NCI-H226 (cell line): ENCODE measurements at places on chromosomes 2 and 18.

- DNase-seq, result no peak
Observed at GRCh38 chr2:26020231-26020640, 13.6 kb upstream of the RAB10 start.

DNA sequence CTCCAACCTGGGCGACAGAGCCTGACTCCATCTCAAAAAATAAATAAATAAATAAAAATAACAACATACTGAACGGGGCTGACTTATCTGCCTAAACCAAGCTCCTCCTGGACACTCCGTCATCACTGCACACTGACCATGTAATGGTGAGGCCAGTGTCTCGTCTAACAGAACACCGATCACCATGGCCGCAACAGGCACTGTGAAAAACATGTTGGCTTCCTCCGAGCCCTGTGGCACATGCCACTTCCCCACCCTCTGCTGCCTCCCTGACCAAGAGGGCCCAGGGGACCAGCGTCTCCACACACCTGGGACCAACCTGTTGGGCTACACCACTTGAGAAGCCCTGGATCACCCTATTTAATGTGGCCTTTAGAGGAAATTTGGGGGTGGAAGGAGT, 33.9 kb downstream of the ZNF516 start:
- DNase-seq, result no peak

GRCh38 chr2:70087702-70088597, 673 bp downstream of the PCBP1 start:
- DNase-seq, result peak; percentile 34

- DNase-seq, result peak; percentile 60
Observed at GRCh38 chr2:220847006-220847405, 725.1 kb downstream of the EPHA4 start.

- no peak for DNase-seq
Observed at GRCh38 chr2:224574423-224575084, 10.6 kb downstream of the CUL3 start.

- no peak for DNase-seq
Observed at GRCh38 chr2:217248312-217248935, 388.6 kb upstream of the TNP1 start.

DNA sequence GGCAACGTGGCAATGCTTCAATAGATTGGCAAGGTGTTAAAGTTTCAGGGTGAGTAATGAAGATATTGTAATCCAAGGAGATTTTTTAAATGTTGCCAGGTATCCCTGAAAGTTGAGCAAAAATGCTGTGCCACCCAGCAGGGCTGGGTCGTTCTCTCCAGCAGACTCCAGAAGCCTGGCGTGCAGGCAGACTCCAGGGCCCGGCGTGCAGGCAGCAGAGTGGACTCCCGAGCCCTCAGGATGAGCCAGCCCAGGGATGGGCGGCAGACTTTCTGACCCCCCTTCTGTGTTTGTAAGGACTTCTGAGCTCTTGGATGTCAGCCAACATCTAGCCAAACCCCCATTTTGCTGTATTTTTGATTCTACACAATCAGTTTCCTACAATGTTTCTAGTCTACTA, 289.1 kb downstream of the ZNF516 start:
- DNase-seq, result no peak

DNA sequence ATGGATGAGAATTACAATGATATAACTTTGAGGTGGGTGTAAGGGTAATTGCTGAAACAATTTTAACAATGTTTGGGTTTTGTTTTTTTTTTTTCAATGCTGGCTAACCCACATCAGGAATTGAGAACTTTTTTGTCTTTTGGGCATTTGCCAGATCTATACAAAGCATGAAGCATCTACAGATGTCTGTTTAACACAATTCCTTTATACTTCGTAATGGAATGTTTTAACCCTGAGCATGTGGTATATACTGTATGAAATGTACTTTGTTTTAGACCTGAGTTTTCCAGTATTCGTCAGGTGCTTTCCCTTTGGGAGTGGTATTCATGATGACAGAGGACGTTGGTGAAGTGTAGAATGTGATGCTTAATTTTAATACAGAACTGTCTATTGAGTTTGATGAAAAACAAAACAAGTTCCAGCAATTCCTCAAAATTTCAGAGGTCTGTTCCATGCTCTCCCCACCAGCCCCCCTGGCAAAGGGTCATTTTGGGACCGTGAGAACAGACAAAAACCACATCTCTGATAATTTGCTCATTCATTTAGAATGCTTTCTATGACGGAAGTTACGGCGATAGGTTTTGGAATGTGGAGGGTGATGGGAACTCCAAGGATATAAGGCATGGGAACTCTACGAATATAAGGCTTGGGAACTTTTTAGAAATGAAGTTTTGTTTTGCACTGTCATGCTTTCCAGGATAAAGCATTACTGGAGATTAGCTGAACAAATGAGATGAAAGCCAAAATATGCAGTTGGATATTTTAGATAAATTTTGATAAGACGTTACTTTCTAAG, 14.1 kb downstream of the LIMS1 start:
- no peak for DNase-seq

DNA sequence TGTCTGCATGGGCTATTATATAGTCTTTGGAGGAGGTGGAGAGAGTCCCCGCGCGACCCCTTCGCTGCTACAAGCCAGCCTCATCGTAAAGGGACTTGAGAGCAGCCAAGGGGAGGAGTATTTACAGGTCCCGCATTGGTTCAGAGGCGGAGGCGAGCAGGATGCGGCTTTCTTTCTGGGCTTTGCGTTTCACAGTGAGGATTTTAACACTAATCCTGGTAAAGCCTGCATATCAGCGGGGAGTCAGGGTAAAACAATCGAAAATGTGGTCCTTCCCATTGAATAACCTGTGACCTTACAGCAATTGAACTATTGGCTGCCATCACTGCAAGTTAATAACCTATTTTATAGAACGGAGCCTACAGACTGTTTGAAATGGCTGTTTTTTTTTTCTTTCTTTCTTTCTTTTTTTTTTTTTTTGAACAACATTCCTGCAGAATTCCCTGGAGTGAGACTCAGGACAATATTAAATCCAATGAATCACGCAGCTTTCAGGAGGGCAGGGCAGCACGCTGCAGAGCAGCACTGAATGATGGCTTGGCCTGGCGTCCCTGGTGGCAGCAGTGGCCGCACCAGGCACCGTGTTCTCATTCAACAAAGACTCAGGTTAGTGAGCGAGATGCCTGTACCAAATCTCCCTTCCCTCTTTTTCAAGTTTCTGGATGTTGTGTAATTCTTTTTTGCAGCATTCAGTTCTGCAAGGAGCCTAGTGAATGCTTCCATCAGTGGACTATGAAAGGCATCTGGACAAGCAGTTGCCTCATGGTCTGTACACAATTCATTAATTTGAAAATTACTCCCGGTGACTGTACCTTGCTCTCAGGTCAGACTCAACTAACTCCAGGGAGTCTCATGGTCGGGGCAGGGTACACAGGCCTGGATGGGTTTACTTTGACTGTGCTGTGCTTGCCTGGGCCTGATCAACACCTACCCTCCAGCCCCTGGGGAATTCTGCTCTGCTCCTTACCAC, 19.8 kb downstream of the SMIM21 start:
- no peak for DNase-seq

GRCh38 chr2:170651624-170652325, 63.4 kb upstream of the SP5 start:
- DNase-seq, result no peak

- peak; percentile 10 for DNase-seq
Observed at GRCh38 chr18:48609820-48610815, 71.3 kb downstream of the CTIF start.

DNA sequence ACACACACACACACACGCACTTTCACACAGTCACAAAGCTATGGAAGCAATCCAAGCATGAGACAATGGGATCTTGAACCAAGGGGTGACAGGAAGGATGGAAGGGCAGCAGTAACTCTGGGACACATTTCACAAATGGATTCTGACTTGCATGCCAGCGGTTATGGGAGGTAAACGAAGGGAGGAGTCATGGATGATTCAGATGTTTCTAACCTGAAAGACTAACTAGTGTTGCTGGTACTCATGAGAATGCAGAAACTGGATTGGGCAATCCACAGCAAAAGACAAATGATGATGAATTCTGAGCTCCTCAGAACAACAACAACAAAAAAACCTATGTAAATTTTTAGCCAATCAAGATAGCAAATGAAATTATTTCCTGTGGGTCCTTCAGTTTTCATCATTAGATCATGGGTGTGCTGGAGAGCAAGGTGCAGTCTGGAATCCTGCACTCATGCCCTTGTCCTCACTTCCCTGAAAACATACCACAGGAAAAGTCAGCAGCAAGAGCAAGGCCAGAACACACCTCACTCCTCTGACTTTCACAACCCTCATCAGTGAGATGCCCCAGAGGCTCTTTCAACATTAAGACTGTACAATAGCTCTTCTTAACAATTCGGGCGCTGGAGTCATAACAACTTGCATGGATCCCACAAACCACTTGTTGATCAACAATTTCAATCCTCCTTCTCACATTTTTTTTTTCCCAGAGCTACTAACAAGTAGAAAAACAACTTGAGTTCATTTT, 32.6 kb downstream of the ABCA12 start:
- peak; percentile 50 for DNase-seq

DNA sequence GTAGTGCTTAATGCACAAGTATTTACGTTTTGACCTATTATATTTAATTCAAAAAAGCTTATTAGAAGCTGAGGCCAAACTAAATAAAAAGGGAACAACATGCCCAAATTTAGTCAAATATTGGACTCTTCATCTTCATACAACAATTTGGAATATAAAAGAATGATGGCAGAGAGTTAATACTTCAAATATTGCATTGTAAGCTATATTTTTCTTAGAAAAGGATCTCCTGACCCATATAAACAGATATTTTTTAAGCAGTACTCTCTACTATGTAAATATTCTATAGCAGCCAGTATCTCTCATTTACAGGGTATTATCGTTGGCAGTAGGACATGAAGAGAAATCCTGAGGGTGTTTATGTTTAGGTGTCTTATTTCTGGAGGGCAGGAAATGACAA, 531.2 kb downstream of the NYAP2 start:
- DNase-seq, result no peak

GRCh38 chr2:151841047-151841424, 12.8 kb upstream of the ARL5A start:
- DNase-seq, result no peak

- DNase-seq, result no peak
Observed at GRCh38 chr2:241399941-241400922, 44.1 kb downstream of the FARP2 start.

- no peak for DNase-seq
Observed at GRCh38 chr2:188367164-188367563, 75.5 kb downstream of the GULP1 start.

DNA sequence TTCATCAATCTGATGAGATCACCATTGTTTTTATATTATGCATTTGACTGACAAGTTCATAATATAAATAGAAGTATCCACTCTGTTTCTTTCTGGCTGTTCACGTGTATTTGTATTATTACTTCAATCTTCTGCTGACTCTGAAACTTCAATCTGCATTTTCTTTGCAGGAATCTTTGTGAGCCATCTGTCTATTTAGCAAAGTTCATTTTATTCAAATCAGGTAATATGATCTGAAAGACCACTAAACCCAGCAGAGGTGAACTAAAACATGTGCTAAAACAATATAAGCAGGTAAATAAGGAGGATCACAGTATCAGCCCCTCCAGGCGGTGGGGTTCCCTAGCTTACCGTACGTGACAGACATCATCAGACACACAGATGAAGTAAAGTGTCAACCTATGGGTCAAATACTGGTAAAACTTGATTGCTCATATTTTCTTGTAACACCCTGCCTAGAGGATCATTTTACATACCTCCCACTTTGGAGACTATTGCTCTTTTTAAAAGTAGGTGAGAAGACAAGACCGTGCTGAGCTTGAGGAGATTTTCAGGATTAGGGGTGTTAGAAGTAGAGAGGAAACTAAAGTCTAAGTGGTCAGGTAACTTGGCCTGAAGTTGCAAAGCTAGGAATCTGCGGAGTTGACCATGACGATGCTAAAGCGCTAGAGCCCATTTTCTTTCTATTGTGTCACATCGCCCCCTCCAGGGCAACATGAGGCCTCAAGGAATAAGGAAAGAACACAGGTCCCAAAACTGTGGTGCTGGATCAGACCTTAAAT, 9.0 kb downstream of the DTNB start:
- peak; percentile 34 for DNase-seq

DNA sequence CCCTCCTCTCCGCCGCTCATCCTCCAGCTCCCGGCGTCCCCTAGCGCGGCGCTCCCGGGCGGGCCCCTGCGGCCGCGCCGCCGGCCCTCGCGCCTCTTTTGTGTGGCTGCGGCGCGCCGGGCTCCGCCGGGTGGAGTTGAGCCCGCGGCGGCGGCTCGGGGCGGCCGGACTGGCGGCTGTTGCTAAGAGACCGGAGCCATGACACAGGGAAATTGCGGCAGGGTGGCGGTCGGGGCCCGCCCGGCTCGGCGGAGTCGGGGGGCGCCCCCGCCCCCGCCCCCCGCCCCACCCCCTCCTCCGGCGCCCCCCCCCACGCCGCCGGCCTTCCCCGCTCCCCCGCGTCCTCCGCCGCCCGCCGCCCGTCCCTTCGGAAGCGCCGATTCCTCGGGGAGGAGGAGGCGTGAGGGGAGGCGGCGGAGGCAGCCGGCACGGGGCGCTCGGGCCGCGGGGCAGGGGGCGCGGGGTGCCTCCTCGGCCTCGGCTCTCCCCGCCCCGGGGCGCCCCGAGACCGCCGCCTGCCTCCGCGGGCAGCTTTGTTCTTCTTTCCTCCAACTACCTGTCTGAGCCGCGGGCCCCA, at the start of gene TMEM200C:
TSS of gene TMEM200C (minus strand) at position 224 of the 577 bp plus-strand sequence. CDS start 3,459 bp downstream, outside the sequence.
- no peak for DNase-seq

DNA sequence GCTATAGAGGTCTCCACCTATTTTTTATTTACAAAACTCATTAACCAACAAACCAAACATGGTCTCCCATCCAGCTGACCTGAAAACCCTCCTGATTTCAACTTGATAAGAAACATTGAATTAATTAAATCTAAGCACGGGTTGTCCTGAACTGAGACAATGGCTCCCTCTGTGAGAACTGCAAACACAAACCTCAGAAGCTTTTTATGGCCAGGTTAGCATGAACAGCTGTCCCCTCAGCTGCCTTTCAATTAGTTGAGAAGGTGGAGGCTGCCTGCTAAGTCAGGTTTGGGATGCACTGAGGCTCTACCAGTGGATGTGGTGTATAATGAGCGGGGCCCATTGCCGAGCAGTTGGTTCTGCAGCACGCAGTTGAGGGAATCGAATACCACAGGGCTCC, 258.5 kb upstream of the DDX18 start:
- DNase-seq, result no peak

GRCh38 chr2:128320906-128321771, 2.5 kb upstream of the HS6ST1 start:
- DNase-seq, result no peak

DNA sequence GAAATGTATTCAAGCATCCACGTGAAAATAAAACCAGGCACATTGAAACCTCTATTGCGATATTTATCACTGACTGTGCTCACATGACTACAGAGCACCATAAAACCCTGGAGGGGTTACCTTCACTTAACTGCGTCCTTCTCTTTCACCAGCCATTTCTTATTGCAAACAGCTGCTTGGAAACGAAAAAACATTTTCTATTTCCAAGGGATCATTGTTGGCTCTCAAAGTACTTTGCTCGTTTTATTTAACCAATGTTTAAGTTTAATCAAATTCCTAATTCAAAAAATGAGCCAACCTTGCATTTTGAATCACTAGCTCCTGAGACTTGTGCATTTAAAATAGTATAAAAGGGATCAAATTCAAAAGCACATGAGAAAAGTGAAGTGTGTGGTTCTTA, 134.4 kb downstream of the OSR1 start:
- DNase-seq, result no peak
